Activated CD4-positive, alpha-beta T cell treated with anti-CD3 and anti-CD28 coated beads, Interleukin-2, Interleukin-4, amounts not matched to agents 100 ng/mL and 50 ng/mL, durations not matched to agents 16 hours and 8 hours (primary cell): ENCODE measurements at places on chromosomes 1 and 21.

DNA sequence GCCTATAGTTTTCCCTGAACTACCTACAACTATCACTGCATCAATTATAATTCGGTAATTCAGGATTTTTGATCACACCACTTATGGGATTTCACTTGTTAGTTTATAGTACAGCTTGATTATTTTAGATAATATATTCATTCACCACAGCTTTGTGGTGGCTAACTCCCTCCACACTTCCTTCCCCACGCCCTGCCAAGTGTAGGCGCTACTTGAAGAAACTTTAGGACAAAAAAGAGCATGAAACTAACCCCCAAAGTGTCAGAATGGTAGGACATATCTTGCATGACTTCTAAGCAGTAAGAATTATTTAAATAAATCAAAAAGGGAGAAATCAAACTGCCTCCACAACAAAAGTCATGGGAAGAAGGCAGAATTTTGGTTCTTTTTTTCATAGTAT, 70.1 kb downstream of the LHX9 start:
- no peak for DNase-seq

DNA sequence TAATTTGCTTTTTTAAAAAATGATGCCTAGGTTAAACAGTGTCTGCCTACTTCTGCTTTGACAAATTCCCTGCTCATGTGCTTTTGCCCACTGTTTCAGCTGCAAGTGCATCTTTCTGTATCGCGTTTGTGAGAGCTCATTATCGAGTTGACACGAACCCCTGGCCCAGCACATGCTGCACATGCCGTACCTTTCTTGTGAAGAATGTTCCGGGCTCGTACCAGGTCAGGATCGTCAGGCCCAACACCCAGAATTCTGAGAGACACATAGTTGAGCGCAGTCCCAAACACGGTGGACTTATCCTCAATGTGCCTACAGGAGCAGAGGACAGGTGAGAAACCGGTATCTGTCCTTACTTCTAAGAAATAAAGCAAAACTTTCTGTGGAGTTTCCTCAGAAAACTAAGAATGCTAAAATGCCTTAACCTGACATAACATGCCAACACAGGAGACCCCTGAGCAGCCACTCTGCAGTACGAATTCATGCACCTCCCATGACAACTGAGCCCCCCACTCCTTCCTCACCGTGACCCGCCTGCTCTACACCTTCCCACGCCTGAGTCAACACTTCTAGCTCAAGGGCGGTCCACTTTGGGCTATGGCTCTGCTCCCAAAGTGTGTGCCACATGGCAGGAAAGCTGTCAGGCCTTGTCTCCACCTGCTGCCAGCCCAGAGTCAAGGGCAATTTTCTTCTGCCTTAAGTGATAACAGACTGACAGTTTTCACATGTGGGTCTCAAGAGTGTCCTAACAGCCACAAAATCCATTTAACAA, 6.7 kb downstream of the LSS start:
- no peak for DNase-seq

GRCh38 chr1:160669276-160669675, 22.4 kb upstream of the SLAMF1 start:
- no peak for DNase-seq

GRCh38 chr1:179888071-179888470, 6.0 kb downstream of the TOR1AIP1 start:
- no peak for DNase-seq

- DNase-seq, result no peak
Measured at GRCh38 chr1:169098380-169098779, 8.1 kb upstream of the ATP1B1 start.

GRCh38 chr1:117162816-117163215, 41.3 kb upstream of the TRIM45 start:
- no peak for DNase-seq

GRCh38 chr1:228778026-228778425, 42.7 kb downstream of the RHOU start:
- DNase-seq, result no peak

DNA sequence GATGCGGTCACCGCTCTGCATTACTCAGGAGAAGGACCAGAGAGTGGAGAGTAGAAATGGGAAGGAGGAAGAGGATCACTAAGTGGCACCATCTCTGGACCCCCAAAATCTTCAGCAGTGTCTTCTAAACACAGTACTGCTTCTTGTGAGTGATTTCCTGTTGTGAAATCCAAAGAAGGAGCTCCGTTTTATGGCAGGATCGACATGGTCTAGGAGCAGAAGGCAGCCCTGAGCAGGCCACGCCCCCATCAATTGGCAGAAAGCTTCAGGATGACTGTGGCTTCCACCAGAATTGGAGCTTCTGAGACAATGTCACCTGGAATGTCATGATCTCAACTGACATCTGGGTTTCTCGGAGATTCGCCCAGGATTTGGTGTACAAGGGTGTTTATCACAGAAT, 171.5 kb downstream of the ADSS2 start:
- DNase-seq, result no peak

DNA sequence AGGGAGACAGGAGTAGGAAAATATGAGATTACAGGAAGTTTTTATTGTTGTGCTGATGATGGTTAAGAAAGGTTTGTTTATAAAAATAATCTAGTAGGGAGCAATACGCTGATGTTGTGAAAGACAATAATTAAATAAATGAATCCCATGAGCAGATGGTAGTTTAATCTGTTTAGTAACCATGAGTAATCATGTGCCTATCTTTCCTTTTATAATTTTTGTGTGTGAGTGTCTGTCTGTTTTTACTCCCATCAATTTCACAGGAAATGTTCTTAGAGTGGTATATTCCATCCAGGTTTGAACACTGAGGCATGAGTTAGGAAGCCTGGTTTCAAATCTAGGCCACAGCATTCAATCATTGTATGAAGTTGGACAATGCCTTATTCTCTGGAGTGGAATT, 180.5 kb downstream of the OLFM3 start:
- no peak for DNase-seq

DNA sequence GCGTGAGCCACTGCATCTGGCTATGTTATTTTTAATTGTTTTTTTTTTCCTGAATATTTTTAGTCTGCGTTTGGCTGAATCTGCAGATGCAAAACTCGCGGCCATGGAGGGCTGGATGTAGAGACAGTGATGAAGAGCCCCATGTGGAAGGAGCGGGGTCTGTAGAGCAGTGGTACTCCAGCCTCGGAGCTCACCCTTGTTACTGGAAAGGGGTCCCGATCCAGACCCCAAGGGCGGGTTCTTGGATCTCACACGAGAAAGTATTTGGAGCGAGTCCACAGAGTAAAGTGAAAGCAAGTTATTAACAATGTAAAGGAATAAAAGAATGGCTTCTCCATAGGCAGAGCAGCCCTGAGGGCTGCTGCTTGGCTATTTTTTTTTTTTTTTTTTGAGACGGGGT, 2.7 kb downstream of the TRPM2 start:
- DNase-seq, result no peak

GRCh38 chr1:173648880-173649605, 13.9 kb downstream of the TEX50 start:
- no peak for DNase-seq

DNA sequence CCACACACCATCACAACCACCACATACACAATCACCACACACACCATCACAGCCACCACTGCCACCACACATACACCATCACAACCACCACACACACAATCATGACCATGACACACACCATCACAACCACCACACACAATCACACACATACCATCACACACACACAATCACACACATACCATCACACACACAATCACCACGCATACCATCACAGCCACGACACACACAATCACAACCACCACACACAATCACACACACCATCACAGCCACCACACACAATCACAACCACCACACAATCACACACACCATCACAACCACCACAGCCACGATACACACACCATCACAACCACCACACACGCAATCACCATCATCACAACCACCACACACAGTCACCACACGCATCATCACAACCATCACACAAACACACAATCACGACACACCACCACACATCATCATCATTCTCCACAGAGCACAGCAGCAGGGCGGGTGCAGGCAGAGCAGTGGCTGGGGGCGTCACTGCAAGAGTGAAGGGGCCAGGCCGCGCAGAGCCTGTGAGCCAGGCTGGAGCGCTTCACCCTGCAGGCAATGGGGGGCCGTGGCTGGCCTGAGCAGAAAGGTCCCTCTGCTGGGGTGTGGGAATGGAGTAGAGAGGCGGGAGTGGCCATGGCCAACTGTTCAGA, 32.6 kb downstream of the CDCP2 start:
- DNase-seq, result no peak

GRCh38 chr1:9872430-9873165, 37.5 kb downstream of the CTNNBIP1 start:
- no peak for DNase-seq

GRCh38 chr1:202205523-202206190, 12.1 kb downstream of the LGR6 start:
- DNase-seq, result no peak

GRCh38 chr1:61241973-61242381, 159.6 kb downstream of the NFIA start:
- no peak for DNase-seq

DNA sequence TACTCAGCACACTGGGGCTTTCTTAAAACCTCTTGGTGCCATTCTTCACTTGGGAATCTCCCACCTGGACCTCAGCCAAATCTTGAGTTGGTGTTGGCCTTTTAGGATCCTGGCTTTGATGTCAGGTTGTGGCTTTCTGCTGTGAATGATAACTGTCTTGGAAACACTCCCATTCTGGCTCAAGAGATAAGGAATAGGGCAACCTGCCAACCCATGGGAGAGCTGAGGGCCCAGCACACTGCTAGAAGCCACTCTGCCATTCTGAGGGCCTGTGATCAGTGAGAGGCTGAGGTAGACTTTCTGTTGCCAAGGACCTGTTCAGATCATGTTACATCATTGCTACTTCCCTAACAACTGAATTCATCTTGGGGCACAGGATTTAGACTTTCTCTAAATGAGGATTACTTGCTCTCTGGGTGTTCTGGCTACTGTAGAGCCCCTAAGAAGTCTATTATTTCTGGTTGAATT, 45.8 kb downstream of the TTC39A start:
- no peak for DNase-seq

- DNase-seq, result no peak
Measured at GRCh38 chr1:168170564-168171508, 7.9 kb upstream of the TIPRL start.

GRCh38 chr1:245110406-245110805, 44.4 kb upstream of the KIF26B start:
- no peak for DNase-seq

DNA sequence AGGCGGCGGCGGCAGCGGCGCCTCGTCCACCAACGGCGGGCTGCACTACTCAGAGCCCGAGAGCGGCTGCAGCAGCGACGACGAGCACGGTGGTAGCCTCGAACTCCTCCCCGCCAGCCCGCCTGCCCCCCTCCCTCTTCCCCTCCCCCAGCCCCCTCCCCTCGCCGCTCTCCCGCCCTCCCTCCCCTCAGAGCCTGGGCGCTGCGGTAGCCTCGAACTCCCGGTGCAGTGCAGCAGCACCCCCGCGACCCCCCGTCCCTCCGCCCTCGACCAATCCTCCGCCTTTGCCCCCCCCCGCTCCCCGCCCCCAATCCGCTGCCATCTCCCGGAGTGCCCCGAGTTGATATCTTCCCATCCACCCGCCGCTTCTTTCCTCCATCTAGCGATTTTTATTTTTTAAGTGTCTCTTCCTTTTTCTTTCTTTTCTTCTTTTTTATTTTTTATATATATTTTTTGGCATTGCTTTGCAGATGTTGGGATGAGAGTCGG, 516 bp downstream of the RCOR3 start:
- DNase-seq, result peak; percentile 32

- DNase-seq, result no peak
Measured at GRCh38 chr1:53375440-53375839, 47.6 kb upstream of the LRP8 start.

DNA sequence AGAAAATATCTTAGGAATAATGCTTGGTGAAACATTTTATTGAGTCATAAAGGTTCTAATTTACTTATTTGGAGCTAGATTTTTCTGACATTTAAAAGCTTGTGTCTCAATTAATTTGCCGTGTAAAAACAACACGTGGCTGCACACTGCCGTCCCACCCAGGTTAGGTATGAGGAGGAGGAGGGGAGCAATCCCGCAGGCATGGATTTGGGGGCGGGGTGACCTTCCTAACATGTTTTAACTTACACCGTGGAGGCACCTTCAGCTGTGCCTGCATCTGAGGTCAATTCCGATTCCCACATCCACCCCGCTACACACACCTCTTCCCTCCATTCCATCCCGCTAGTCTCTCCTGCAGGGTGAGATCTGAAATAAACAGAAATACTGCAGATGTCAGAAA, 28.5 kb upstream of the UMODL1 start:
- DNase-seq, result no peak

DNA sequence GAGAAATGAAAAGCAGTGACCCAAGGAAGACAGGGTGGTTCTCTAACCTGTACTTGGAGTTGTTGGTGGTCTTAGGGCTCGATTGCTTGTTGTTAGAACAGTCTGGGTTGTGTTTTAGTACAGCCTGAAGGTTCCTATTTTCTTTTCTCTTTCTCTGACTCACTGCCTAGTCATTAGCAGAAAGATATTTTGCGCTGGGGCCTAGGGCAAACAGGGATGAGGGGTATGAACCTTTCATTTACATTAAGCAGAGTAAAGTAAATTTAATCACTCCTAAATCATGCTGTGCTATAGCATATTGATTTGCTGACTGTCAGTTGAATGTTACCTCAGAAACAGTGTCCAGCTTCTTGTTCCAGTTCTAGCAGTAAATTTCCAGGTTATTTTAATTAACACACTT, 197.2 kb downstream of the RWDD3 start:
- DNase-seq, result no peak

- no peak for DNase-seq
Measured at GRCh38 chr1:175737451-175737850, 5.9 kb downstream of the TNR start.

DNA sequence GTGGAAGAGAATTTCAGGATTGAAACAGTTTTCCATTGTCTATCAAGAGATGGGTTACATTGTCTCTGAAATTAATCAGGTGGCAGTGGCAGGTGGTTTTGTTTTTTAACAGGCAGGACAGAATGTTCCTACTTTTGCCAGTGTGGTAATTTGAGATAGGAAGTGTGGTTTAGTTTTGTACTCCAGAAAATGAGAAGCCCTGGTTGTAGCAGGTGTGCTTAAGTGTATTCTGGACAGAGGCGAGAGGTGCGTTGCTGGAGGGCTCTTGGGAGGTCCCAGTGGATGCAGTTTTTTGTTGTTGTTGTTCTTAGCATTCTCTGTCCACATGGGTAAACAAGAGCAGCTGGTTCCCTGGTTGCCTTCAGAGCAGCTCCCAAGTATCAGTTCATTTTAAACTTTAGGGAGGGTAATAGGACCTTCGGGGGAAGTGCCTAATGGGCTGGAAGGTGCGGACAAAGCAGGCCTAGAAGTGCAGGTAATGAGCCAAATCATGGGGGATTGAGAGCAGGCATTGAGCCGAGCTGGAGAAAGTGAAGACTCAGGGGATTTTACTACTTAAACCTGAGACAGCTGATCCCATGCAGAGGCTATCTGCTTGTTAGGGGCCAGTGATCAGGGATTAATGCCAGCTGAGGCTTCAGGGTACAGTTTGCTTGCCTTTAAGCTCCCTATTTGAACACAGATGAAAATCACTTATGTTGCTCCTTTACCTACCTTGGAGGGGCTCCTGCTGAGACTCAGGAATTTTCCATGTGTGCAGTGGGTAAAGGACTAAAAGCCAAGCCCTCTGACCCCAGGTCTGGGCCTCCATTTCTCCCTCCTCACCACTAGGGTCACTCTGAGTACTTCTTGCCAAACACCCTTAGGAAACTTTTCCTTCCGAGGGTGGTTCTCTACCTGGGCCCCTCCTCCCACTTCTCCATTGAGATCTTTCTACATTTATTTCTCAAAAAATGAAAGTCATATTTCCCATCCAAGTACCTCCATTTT, 6.1 kb downstream of the PFKFB2 start:
- no peak for DNase-seq
